ENCODE measurements at places on chromosomes 13 and 19.

- no peak for DNase-seq
- H3K27ac ChIP-seq = no peak overlapping the region
- H3K4me1 ChIP-seq = no peaks in the 10 kb centered on the region
- no peak overlapping the region for H3K4me3 ChIP-seq
Observed at GRCh38 chr13:104461049-104461448, 1394.8 kb upstream of the SLC10A2 start.

- H3K27ac ChIP-seq = no peak overlapping the region
- no peak overlapping the region for H3K4me3 ChIP-seq
- DNase-seq = no peak
- H3K27me3 ChIP-seq = no peaks in the 10 kb centered on the region
- H3K4me1 ChIP-seq = no peaks in the 10 kb centered on the region
Observed at GRCh38 chr13:35649162-35649561, 172.7 kb upstream of the MAB21L1 start.

- DNase-seq = no peak
- peak overlapping the region; percentile 82 for H3K27ac ChIP-seq
- H3K4me3 ChIP-seq = peak overlapping the region; percentile 76
- peaks cover 16% of the 10 kb centered on the region for H3K36me3 ChIP-seq
Observed at GRCh38 chr13:97976610-97977521, 23.4 kb downstream of the IPO5 start.

GRCh38 chr13:19759669-19760068, 23.1 kb downstream of the PSPC1 start:
- H3K4me3 ChIP-seq = no peak overlapping the region
- H3K27me3 ChIP-seq = no peaks in the 10 kb centered on the region
- H3K4me1 ChIP-seq = no peaks in the 10 kb centered on the region
- H3K36me3 ChIP-seq = peaks cover 96% of the 10 kb centered on the region
- no peak for DNase-seq

DNA sequence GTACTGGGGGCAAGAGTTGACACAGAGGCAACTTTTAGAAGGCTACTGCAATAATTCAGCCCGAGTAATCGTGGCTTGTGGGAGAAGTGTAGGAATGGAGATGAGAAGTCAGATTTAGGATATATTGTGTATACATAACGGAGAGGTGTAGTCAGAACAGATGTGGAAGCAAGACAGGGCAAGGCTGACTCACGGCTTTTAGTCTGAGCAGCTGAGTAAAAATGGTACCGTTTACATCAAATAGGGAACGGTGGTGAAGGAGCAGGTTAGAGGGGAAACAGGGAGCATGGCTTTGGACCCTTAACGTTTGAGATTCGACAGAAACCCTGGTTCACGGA, 796 bp upstream of the LSM14A start:
- H3K27me3 ChIP-seq = no peaks in the 10 kb centered on the region
- peak overlapping the region; percentile 76 for H3K4me3 ChIP-seq
- H3K27ac ChIP-seq = peak overlapping the region; percentile 87
- no peak for DNase-seq

GRCh38 chr13:41562083-41562482, 104.7 kb downstream of the RGCC start:
- H3K27ac ChIP-seq = no peak overlapping the region
- peaks cover 17% of the 10 kb centered on the region for H3K4me1 ChIP-seq
- H3K4me3 ChIP-seq = no peak overlapping the region
- peak; percentile 67 for DNase-seq
- H3K27me3 ChIP-seq = no peaks in the 10 kb centered on the region
- H3K36me3 ChIP-seq = peaks cover 4% of the 10 kb centered on the region
